ENCODE measurements at places on chromosomes 2 and 18. TPM values are rescaled to one million over a fixed set of nuclear protein-coding genes. Genes with fewer than 3 reads are reported as not detected.

DNA sequence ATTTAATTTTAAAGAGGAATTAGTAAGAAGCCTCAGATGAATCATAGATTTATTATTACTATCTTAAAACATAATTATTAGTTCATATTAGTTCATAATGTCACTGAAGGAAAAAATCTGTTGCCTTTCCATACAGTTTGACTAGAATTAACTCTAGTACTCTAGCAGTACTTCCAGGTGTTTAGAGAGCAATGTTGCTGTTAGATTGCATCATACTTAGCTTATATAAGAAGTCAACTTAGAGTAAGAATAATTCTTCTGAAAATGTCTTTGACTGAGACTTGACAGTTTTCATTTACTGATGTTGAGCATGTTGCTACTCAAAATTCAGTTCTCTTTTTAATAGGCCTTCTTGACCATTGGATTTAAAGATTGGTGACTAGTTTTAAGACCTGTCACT lies 4.7 kb downstream of the RAB3GAP1 start:
- H3K27ac ChIP-seq = no peak overlapping the region
- DNase-seq = no peak
- no peak overlapping the region for H3K4me3 ChIP-seq
- peaks cover 29% of the 10 kb centered on the region for H3K36me3 ChIP-seq
- H3K4me1 ChIP-seq = peaks cover 63% of the 10 kb centered on the region

GRCh38 chr2:71813315-71813714 lies 334.3 kb downstream of the CYP26B1 start:
- no peaks in the 10 kb centered on the region for H3K4me1 ChIP-seq
- no peaks in the 10 kb centered on the region for H3K27me3 ChIP-seq
- H3K27ac ChIP-seq = no peak overlapping the region
- no peak overlapping the region for H3K4me3 ChIP-seq
- H3K36me3 ChIP-seq = no peaks in the 10 kb centered on the region

- no peaks in the 10 kb centered on the region for H3K36me3 ChIP-seq
- H3K4me1 ChIP-seq = no peaks in the 10 kb centered on the region
- H3K27me3 ChIP-seq = no peaks in the 10 kb centered on the region
- DNase-seq = no peak
Observed at GRCh38 chr2:195903956-195904355, 164.7 kb downstream of the DNAH7 start.

DNA sequence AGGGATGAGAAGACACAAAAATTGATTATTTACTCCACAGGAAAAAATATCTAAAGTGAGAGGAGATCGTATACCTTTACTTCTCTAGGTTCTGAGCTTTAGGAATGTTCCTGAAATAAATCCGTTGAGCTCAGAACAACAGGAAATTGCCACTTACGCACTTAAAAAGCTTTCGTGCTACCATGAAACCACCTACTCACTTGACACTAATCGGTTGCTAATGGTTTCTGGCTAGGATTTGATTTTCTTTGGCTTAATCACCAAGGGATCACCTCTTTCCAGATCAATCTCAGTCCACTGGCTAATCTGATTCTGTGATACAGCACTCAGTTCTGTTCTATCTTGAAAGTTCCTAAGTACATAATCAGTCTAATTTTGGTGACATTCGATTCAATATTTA lies 419.6 kb downstream of the DLGAP1 start:
- H3K36me3 ChIP-seq = no peaks in the 10 kb centered on the region
- H3K27ac ChIP-seq = no peak overlapping the region
- DNase-seq = no peak
- H3K4me1 ChIP-seq = no peaks in the 10 kb centered on the region
- H3K4me3 ChIP-seq = no peak overlapping the region

SERPINB12 gene
- total RNA-seq = not detected

DNA sequence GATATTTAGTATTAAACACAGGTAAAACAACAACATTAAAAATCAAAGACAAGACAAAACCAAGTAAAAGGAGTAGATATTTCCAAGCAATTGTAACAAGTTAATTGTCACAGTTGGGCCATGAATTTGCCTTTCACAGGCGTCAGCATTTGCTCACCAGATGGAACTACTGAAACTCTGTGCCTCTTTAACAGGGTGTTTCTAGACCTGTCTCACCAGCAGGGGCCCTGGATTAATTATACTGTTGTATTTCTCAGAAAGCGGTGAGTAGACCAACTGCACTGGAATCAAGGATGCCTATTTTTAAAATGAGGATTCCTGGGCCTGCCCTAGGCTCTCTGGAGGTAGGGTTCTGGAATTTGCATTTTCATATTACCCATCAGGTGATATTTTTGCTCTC lies 92.6 kb downstream of the UPP2 start:
- no peak overlapping the region for H3K27ac ChIP-seq
- peaks cover 4% of the 10 kb centered on the region for H3K4me1 ChIP-seq
- DNase-seq = no peak
- H3K4me3 ChIP-seq = no peak overlapping the region

GRCh38 chr18:33870059-33870458 lies 292.0 kb downstream of the ASXL3 start:
- no peaks in the 10 kb centered on the region for H3K27me3 ChIP-seq
- no peak overlapping the region for H3K27ac ChIP-seq
- H3K4me1 ChIP-seq = peaks cover 3% of the 10 kb centered on the region
- H3K36me3 ChIP-seq = no peaks in the 10 kb centered on the region

PRSS56 gene
- not detected for total RNA-seq

CD207 gene
- 0.32 TPM for total RNA-seq

DNA sequence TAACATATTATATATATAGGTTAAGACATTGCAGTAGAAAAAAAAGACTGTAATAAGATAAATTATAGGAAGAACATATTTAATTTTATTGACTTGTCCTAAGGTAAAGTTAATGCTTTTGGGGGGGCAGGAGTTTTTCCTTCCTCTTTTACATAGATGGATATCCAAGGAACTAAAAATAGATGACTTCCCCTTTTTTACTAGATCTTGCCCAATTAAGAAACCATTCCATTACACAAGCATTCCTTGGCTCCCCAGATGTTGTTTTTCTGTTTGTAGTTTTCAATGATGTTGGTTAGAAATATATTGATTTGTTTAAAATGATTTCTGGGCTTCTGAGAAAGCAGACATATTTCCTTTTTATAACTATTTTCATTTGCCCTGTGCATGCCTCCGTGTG lies 22.4 kb upstream of the PMAIP1 start:
- no peak overlapping the region for H3K27ac ChIP-seq
- H3K4me1 ChIP-seq = no peaks in the 10 kb centered on the region
- H3K36me3 ChIP-seq = no peaks in the 10 kb centered on the region
- H3K27me3 ChIP-seq = no peaks in the 10 kb centered on the region
- DNase-seq = no peak
- H3K4me3 ChIP-seq = no peak overlapping the region

GRCh38 chr2:56217106-56217505 lies 33.3 kb downstream of the CCDC85A start:
- H3K27me3 ChIP-seq = no peaks in the 10 kb centered on the region
- H3K36me3 ChIP-seq = no peaks in the 10 kb centered on the region
- DNase-seq = no peak
- H3K27ac ChIP-seq = no peak overlapping the region
- H3K4me1 ChIP-seq = no peaks in the 10 kb centered on the region

- no peak overlapping the region for H3K4me3 ChIP-seq
- H3K27me3 ChIP-seq = no peaks in the 10 kb centered on the region
- no peaks in the 10 kb centered on the region for H3K36me3 ChIP-seq
- no peak overlapping the region for H3K27ac ChIP-seq
- no peaks in the 10 kb centered on the region for H3K4me1 ChIP-seq
Observed at GRCh38 chr2:50641633-50642032, 390.3 kb downstream of the NRXN1 start.

CHPF gene
- 138 TPM for total RNA-seq

MALT1 gene
- total RNA-seq = 10.2 TPM

CHST9 gene
- 14.1 TPM for total RNA-seq

MC2R gene
- not detected for total RNA-seq

DNA sequence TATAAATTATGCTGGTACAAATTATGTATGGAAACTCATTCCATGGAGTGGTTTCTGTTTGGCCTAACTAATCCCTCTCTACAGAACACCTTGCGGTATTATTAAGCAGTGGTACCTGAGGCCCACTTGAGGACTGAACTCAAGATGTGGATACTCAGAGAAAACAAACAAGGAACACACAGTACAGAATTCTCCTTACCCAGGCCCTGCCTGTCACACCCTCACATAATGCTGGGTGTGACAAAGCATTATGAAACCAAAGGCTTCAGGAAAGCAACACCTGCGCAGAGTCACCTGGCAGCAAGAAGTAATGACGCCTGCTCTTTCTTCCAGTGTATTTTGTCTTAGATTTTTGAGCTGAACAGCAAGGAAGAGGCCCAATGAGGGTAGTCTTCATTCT lies 264.7 kb downstream of the PAX3 start:
- H3K36me3 ChIP-seq = no peaks in the 10 kb centered on the region
- H3K27ac ChIP-seq = no peak overlapping the region
- no peaks in the 10 kb centered on the region for H3K4me1 ChIP-seq
- H3K27me3 ChIP-seq = no peaks in the 10 kb centered on the region

DNA sequence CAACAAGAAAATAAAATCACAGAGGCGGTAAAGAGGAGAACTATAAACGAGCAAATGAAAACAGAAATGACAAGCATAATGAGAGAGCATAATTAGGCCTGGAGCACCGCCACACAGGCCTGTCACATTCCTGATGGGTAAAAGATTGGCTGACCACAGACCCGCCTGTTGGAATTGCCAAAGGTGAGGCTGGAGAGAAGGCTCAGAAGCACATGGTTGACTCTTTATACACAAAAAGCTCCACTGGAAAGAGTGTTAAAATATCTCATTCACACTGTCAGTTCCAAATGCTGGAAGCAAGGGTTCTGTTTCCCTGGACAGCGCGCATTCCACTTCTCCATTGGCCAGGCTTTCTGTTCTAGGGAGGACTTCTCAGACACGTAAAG lies 5.9 kb upstream of the LGALSL start:
- no peaks in the 10 kb centered on the region for H3K36me3 ChIP-seq
- H3K4me1 ChIP-seq = peaks cover 3% of the 10 kb centered on the region
- no peaks in the 10 kb centered on the region for H3K27me3 ChIP-seq
- no peak for DNase-seq
- H3K4me3 ChIP-seq = no peak overlapping the region

- no peak overlapping the region for H3K4me3 ChIP-seq
- H3K27ac ChIP-seq = no peak overlapping the region
- H3K27me3 ChIP-seq = no peaks in the 10 kb centered on the region
- no peaks in the 10 kb centered on the region for H3K4me1 ChIP-seq
- no peak for DNase-seq
- no peaks in the 10 kb centered on the region for H3K36me3 ChIP-seq
Observed at GRCh38 chr2:162198239-162198638, 45.0 kb downstream of the FAP start.

GPR39 gene
- not detected for total RNA-seq

Data from heart left ventricle (tissue), 16 donors.